ENCODE measurements at places on chromosomes 5 and 9.

GRCh38 chr5:93299681-93300308 lies 281.2 kb downstream of the NR2F1-AS1 start:
- DNase-seq: peak; percentile 44

- DNase-seq: no peak
Observed at GRCh38 chr5:134462047-134462575, 50.4 kb upstream of the CDKN2AIPNL start.

DNA sequence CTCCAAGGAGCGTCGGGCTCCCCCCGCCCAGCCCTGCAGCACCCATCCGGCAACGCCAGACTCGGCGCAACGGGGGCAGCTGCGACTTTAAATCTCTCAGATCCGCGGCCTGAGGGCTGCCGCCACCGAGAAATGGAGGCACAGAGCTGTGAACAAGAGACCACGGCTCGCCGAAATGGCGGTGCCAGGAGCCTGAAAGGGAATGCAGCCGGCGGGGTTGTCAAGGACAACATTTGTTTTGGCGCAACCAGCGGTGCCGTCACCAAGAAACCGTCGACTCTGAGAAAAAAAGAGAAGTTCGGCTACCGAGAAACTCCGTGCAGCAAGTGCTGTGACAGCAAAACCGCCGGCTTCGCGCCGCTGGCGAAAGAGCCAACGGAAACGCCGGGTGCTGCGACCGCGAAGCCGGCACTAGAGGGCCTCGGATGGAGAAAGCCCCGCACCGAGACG lies 2.1 kb upstream of the ANXA2R start:
- DNase-seq: peak; percentile 73

DNA sequence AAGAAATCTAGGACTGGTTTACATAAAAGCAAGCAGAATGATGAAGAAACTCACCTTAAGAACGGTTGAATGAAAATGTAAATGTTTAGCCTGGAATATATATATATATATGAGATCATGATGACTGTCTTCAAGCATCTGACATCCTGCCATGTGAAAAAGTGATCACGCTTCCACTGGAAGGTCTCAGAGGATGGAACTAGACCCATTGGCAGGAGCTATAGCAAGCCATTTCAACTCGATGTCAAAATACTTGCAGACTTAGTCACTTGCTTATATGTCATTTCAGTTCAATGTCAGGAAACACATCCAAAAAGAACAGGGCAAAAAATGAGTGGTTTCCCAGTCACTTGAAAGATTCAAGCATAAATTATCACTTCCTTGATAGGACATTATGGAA lies 22.2 kb upstream of the TMEM161B start:
- DNase-seq: no peak

DNA sequence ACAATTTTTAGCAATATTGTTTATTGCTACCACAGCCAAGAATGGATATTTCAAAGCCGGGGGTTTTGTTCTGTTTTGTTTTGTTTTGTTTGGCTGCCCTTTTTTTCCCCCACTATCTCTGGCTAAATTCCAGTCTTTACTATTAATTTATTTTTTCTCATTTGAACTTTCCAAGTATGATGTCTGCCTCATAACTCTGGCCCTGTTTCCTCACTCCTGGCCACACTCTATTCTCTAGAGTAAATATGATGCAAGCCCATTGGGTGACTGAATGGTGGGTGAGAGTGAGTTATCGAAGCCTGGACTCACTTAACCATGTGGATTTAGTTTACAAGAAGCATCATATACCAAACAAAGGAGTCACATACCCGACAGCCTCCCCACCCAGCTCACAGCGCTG lies 41.9 kb downstream of the WDR36 start:
- no peak for DNase-seq

DNA sequence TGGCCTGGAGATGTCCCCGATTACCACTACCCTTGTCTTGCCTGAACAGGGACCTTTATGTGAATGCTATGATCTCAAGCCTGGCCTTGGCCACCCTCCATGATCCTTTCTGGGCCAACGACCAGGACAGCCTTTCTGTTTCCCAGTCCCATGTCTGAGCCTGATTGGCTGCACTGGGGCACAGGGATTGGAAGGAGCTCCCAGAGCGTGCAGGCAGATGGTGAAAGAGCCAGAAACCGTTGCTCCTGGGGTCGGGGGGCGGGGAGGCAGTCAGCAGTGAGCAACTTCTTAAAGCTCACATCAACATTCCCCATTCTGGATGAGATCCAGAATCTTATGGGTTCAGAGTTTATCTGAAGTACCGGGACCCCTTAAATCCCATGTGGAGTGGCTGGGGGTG lies 84.4 kb downstream of the INSYN2B start:
- peak; percentile 94 for DNase-seq

DNA sequence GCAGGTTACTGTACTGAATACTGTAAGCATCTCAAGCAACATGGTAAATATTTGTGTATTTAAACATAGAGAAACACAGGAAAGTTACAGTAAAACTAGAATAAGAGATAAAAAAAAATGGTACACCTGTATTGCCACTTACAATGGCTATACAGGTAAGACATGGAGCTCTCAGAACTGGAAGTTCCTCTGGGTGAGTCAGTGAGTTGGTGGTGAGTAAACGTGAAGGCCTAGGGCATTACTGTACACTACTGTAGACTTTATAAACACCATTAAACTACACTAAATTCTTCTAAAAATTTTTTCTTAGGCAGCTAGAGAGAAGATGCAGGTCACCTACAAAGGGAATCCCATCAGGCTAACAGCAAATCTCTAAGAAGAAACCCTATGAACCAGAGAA lies 872.9 kb downstream of the TAF11L14 start:
- no peak for DNase-seq

GRCh38 chr9:113219186-113219936 lies 1.7 kb downstream of the FKBP15 start:
- no peak for DNase-seq

DNA sequence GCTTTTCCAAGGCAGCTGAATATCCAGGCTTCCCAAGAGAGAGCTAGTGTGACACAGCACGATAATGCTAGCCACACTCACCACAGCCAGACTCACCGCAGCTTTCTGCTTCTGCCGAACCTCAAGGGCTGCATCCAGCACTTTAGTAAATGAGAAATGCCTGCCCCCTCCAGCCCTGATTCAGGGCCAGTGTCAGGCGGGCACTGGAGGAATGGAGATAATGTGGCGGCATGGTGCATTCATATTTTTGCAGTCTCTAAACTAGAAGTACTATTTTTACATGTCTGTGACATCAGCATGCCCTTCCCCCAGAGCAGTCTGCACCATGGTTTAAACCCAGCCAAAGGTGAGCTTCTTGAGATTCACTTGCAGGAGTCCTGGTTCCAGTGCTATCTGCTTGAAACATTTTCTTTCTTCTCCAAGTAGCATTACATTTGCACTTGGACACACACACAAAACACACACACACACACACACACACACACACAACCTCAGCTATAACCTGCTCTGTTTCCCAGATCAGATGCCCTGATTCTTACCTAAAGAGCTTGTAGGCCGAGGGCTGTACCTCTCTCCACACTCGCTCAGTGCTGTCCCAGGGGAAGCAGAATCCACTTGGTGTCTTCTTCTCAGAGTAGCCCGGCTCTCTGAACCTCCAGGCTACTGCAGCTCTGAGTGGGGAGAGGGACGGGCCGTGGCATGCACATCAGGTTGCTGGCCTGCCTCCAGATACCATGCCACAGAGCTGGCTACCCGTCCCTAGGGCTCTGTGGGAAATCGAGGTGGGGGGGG lies at the start of gene FGF1:
FGF1 (minus strand) TSS at position 673 of the 792 bp plus-strand sequence. CDS start 71,963 bp downstream, outside the sequence.
- peak; percentile 77 for DNase-seq

- DNase-seq: no peak
Observed at GRCh38 chr5:93438124-93438523, 142.9 kb downstream of the NR2F1-AS1 start.

- DNase-seq: no peak
Observed at GRCh38 chr5:164139423-164139822, 634.0 kb downstream of the MAT2B start.

- no peak for DNase-seq
Observed at GRCh38 chr9:136697146-136697820, 10.0 kb upstream of the AGPAT2 start.

DNA sequence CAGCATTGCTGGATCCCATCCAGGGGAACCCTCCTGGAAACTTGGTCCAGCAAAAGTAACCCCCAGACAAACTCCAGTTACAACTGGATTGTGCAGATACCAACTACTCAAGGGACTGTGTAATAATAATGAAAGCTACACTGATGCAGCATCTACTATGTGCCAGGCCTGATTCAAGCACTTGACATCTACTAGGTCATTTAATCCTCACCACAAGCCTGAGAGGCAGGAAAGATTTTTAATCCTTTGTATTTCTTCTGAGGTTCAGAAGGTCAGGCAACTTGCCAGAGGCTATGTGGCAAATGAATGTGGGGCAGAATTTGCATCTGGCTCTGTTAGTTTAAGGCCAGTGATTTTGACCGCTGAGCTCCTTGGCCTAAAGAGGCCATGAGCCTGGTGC lies 29.5 kb upstream of the FOXI1 start:
- DNase-seq: no peak

GRCh38 chr5:61719124-61719523 lies 387.1 kb downstream of the ZSWIM6 start:
- no peak for DNase-seq

GRCh38 chr9:113577525-113578261 lies 114.2 kb downstream of the RGS3 start:
- no peak for DNase-seq

- no peak for DNase-seq
Observed at GRCh38 chr5:137144656-137145055, 354.5 kb downstream of the SPOCK1 start.

- no peak for DNase-seq
Observed at GRCh38 chr9:20610591-20610990, 11.7 kb downstream of the MLLT3 start.

DNA sequence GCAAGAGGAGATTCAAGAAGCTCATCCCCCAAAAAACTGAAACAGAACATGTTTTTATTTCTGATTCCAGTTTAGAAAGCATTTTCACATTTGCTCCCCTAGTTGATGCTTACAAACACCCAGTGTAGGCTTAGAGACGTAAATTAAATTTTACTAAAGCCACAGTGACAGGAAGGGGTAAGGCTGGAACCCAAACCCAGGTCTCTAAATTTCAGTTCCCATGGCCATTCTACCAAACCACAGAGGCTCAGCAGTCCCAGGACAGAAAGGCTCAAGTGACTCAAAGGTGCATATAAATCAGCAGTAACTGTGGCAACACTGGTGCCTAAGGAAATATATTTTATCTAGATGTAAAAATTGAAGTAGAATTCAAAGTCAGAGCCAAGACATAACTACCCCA lies 128.7 kb downstream of the CEP120 start:
- no peak for DNase-seq

DNA sequence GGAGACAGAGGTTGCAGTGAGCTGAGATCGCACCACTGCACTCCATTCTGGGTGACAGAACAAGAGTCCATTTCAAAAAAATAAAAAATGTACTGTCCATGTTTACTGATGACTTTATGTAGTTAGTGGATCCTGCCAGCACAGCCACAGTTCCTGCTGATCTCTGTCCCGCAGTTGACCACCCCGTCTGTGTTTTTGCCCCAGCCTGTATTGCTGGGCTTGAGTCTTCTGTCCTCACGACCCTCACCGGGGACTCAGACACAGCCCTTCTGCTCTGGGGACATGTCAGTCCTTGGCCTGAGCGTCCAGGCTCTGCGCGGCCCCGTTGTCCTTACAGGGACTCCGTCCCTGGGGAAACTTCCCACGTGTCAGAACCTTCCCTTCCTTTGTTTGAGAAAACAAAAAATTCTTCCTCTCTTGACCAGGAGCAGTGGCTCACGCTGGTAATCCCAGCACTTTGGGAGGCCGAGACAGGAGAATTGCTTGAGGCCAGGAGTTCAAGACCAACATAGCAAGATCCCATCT lies 14.5 kb downstream of the SURF6 start:
- no peak for DNase-seq

DNA sequence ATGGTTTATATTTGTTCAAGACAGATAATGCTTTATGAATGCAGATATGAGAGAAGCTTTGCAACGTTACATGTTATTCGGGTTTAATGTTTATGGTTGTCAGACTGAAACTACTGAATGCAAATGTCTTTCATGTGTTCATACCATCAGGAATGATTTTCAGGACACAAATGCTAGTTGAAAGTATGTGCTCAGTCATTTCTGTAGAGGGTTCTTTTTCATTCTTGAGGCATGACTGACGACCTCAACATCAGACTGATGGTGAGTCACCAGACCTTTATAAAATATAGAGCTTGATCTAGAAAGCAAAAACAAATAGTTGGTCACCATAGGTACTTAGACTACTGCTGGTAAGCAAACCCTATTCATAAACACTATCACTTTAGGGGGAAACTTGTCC lies 287.3 kb upstream of the NUDT12 start:
- DNase-seq: no peak

GRCh38 chr9:112028242-112029221 lies 131.9 kb downstream of the UGCG start:
- no peak for DNase-seq

Data from putamen (tissue), 1 donor.